ENCODE measurements at places on chromosomes 5 and 9.

DNA sequence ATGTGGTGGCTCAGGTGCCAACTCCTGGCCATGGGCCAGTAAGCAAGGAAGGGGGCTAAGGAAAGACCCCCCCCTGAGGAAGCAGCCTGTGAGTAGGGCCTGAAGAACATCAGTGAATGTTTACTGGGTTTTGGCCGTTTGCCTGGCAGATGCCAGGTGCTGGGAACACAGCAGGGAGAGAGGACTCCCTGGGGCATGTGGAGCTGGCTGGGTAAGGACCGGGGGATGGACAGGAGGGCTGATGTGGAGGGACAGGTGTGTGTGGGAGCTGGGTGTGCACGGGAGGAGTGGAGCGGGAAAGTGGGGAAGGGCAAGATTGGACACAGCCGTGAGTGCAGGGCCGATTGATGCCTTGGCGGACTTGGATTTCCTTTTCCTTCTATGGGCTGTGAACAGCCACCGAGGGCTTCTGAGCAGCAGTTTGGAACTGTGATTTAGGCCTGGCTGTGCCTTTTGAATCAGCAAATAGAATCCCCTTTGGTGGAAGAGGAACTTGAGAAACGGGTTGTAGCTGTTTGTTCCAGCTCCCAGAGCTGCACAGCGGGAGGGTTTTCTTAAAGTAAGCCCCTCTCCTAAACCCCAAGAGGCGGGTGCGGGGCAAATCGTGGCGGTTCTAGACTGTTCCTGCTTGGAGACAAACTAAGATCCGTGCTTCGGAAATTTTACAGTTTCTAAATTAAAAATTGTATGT is 3.1 kb downstream of the HMCN2 start:
- no peak for DNase-seq

GRCh38 chr5:115490596-115490995 is 54.0 kb downstream of the FEM1C start:
- DNase-seq, result no peak

DNA sequence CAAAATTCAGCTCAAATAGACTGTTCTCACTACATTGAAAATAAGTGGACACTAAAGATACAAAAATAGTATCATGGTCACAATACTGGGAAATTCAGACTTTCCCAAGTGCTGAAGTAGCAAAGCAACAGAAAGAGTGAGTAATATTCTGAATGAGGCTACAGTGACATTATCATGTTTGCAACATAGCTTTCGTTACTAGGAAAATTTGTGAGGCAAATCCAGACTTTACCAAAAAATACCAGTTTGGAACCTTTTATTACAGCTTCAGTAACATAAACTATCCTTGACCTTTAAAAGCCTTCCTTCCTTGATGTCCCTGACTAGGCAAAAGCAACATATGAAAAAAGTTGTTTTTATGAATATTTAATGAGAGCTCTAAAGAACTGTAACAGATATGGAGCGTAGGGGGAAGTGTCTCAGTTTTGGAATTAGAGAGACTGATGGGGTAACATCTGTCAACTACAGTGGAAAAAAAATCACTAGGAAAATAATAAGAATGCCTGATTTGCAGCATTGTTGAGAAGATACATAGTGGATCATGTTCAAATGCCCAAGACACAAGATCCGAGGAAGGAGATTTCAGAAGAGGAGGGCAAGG is 312.9 kb downstream of the ADGRV1 start:
- DNase-seq, result no peak

DNA sequence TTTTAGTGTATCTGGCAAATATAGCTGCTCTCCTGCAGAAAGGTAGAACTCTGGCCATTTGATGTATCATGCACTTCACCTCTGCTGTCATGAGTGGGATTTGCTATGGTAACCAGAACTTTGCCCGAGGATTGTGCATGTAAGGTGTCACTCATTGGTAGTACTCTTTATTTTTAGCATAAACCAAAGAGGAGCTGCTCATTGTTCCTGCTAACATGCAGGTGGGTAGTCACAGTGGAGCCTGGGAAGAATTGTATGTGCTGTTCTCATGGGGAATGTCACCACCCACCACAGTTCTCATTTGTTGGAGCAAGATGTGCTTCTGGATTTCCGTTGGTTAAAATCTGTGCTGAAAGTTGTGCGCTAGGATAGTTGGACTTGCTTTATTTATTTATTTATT is 12.3 kb downstream of the PDZD2 start:
- no peak for DNase-seq

GRCh38 chr5:6457592-6457991 is 8.9 kb downstream of the UBE2QL1 start:
- DNase-seq, result no peak

DNA sequence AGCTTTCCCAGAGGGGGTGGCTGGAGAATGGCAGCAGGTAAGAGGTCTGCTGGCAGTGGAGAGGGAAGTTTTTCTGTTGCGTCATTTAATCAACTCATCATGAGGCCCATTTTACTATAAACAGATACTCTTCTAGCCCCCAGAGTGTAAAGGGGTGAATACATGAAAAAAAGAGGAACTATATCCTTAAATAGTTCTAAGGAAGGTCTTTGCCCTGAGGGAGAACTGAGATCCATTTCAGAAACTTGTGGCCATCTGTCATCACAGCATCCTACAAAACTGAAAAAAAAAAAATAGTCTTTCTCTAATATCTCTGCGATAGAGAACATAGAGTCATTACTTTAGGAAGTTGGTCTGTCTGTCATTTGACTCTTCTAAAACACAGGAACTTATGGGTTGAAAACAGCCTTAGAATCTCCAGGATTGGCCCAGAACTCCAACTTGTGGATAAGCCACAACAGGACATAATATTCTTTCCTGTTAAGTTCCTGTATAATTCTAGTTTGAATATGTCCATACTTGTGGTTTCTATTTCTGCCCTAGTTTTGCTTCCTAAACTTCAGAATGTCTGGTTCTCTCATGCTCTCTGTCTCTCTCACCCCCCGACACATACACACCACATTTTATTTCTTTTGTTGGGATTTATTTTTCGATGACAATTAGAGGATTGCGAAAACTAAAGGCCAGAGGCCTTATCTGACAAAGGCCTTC is 238.5 kb upstream of the PIK3R1 start:
- DNase-seq, result no peak

GRCh38 chr5:160940725-160941124 is 88.7 kb upstream of the ATP10B start:
- no peak for DNase-seq

DNA sequence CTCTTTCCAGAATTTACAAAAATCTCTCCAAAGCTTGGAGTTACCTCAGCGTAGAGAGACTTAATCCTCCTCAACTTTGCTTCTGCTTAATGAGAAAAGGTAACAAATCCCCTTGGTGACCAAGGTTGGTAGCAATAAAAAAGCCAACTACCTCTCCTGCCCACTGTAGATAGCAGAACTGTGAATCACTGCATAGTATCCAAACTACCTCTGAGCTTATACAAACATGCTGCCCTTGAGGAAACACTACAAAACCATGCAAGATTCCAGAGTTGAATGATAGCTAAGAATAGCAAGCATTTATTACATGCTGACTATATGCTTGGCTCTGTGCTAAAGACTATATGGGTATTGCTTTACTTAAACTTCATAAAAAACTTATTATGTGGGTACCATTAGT is 2.8 kb upstream of the ADAMTS12 start:
- DNase-seq, result no peak

- DNase-seq, result no peak
These were observed 11.7 kb downstream of the CD74 start for GRCh38 chr5:150401076-150401375.

DNA sequence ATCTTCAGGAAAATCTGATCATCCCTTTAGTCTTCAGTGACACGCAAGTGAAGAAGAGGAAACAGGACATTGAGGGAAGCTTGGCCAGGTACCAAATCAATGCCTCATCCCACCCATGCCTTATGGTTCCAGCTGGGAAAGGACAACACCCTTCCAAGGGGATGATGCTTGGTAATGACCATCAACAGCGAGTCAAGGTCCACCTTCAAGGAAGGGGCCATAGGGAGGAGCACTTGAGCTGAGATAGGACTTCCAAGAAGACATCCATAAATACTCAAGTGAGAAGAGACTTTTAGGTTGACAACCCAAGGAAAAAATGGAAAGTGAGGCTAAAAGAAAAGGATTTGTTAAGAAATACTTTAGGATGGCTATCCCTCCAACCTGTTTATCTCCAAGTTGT is 27.1 kb upstream of the GAS1 start:
- DNase-seq, result no peak

DNA sequence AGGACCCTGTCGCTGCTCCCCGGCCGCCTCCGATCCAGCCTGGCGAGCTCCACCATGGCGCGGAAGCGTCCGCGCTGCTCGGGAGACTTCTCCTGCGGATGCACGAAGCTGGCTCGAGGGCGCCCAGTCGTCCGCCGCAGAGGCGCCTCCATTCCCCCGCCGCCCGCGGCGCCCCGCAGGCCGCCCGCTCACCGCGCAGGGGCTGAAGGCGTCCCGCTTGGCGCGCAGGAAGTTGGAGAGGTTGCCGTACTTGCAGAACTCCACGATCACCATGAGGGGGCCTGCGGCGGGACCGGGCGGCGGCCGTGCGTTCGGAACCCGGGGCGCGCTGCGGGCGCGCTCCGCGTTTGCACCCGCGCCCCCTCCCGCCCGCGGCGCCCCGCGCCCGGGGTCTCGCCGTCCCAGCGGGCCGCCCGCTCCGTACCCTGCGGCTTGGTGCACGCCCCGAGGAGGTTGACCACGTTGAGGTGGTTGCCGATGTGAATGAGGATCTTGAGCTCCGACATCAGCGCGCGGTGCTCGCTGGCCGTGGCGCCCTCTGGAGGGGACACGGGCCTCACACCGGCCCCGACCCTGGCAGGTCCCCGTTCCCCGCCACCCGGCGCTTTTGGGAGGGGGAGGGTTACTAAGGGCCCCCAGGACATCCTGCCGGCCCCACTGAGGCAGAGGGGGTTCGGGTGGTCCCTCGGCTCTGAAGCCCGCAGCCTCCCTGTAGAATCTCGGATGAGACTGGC is 27.7 kb upstream of the SCGB3A1 start:
- DNase-seq, result no peak

GRCh38 chr9:83937861-83938455 is 16.7 kb upstream of the KIF27 start:
- no peak for DNase-seq

GRCh38 chr5:39226558-39226957 is 7.2 kb upstream of the FYB1 start:
- DNase-seq, result no peak

- no peak for DNase-seq
These were observed at the start of gene NXNL2 for GRCh38 chr9:88534456-88535225. Gene NXNL2, plus strand, starts transcription at chr9:88535178. Its CDS starts 257 bp downstream, at chr9:88535435.

GRCh38 chr9:78239506-78239905 is 3.6 kb downstream of the CEP78 start:
- no peak for DNase-seq

DNA sequence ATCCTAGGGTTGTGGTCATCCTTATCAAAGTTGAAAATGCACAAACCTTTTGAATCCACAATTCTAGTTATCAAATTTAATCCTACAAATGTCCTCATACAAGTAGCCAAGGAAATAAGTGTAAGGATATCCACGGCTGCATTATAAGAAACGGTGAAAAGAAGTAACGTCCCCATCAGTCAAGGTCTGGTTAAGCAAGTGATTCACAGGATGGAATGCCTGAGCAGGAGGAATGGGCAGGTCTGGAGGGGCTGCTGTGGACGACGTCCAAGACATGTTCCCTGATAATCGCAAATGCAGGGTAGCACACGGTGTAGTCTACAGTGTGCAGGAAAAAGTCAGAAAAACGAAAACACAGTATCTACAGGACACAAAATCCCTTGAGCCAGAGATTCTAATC is 118.6 kb downstream of the ADAMTS2 start:
- no peak for DNase-seq

- DNase-seq, result no peak
These were observed 224.2 kb downstream of the NPR3 start for GRCh38 chr5:32935283-32935682.

GRCh38 chr9:134333234-134333873 is 7.1 kb downstream of the RXRA start:
- no peak for DNase-seq

DNA sequence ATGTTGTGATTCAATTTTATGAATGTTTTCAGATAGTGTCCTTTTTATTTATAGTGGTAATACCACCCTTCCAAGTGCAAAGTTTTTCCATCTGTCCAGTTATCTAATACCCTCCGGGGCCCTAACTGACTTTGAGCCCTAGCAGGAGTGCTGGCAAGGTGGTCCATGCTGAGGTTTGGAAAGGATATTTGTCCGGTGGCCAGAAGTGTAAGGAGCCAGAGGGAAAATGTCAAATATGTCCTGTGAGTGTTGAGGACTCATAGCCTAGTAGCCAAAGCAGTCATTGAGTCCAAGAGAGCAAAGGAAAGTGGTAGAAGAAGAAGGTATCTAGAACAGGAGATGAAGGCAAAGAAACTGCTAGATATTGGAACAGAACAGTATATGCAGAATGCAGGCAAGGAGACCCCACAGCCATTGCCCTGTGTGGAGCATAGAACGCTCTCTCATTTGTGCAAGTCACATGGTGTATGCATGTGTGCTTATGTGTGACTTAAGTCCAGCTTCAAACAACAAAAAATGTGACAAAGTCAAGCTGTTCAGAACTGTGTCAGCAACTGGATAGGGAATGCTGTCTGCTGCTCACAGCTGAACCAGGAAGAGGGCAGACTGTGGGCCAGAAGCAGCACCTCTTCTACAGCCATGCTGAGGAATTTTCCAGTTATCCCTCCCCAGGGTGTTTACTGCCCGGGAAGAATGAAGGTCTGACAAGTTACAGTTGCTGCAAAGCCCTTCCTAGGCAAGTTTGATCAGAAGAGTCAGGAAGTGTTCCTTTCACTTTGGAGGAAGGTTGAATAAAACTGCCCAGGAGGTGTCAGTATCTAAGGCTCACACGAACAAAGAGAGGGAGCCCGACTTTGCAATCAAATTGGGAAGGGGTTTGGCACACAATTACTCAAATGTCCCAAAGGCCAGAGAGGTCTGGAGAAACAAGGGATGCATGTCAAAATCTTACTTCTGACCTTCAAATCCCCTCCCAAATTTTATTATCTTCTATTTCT is 463.3 kb upstream of the DMAC1 start:
- DNase-seq, result no peak

- no peak for DNase-seq
These were observed 197.8 kb upstream of the IER5L start for GRCh38 chr9:129375845-129376244.

DNA sequence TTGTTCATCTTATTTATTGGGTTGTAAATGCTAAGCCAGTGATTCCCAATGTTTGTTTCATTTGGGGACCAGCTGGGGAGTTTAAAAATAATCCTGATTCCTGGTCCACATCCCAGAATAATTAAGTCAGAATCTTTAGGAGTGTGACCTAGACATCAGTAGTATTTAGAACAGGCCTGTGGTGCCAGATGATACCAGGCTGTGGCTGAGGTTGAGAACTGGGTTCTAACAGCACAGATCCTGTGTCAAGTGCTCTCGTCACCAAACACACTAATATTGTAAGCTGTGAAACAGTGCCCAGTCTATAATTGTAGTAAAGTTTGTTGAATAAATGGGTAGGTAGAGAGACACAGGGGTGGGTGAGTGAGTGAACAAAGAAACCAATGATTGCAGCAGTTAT is 172.1 kb upstream of the PPP1R2B start:
- DNase-seq, result no peak

GRCh38 chr5:73979321-73979720 is 353.3 kb downstream of the ARHGEF28 start:
- no peak for DNase-seq
